Small intestine (tissue), 16 donors: ENCODE measurements at places on chromosomes 3 and 15. TPM values are rescaled to one million over a fixed set of nuclear protein-coding genes. Genes with fewer than 3 reads are reported as not detected.

The PFN2 gene
- 115 TPM for polyA plus RNA-seq

The RARRES1 gene
- 0.89 TPM for polyA plus RNA-seq

The CELF6 gene
- polyA plus RNA-seq = 0.89 TPM

The PARP3 gene
- polyA plus RNA-seq = 11.7 TPM

The ADAM10 gene
- 5.1 TPM for polyA plus RNA-seq

The LDHAL6B gene
- not detected for polyA plus RNA-seq

The ERICH6 gene
- not detected for polyA plus RNA-seq
